Stimulated activated effector memory CD8-positive, alpha-beta T cell treated with anti-CD3 and anti-CD28 coated beads, Interleukin-12 subunit alpha, Interleukin-12 subunit beta, amount 100 ng/mL, for 72 hours (primary cell): ENCODE measurements at places on chromosomes 5 and 9.

DNA sequence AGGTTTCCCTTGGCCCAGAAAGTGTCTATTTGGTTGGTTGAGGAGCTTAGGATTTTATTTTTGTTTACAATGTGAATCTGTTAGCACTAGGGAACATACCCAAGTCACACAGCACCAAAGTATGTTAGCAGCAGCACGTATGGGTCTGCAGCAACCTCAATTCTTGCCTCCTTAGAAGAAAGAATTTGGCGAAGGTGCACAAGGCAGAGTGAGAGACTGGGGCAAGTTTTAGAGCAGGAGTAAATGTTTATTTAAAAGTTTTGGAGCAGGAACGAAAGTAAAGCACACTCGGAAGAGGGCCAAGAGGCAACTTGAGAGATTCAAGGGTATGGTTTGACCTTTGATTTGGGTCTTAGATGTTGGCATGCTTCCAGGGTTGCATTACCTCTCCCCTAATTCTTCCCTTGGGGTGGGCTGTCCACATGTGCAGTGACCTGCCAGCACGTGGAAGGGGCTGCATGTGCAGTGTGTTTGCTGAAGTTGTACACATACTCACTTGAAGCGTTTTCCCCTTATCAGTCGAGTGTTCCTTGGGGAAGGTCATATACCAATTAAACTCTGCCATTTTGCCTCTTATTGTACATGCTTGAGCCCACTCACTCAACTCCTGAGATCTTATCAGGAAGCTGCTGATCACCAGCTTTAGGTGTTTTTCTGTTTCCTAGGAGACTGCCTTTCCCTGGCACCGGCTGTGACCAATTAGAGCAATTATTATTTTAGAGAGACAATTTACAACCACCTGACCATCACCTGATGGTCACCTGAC, 64.9 kb upstream of the SHC3 start:
- DNase-seq: no peak

- no peak for DNase-seq
Observed at GRCh38 chr5:2261004-2261703, 378.4 kb upstream of the IRX4 start.

DNA sequence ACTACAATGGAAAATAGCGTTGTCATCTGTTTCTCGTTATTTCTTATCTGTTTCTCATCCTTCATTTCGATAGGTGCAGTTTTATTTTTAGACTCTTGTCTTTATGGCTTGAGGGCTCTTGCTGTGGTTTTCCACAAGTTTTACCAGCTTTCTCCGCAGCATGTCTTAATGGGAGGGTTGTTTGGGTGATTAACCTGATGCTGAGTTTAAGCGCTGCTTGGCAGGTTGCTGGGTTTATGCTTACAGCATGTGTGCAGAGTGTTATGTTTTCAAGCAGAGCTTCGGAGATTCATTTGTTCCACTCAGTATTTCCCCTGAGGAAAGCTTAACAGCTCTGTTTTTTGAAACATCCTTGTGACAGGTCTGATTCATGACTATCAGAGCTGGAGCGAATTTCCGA, 154.0 kb downstream of the SLC12A2 start:
- no peak for DNase-seq

DNA sequence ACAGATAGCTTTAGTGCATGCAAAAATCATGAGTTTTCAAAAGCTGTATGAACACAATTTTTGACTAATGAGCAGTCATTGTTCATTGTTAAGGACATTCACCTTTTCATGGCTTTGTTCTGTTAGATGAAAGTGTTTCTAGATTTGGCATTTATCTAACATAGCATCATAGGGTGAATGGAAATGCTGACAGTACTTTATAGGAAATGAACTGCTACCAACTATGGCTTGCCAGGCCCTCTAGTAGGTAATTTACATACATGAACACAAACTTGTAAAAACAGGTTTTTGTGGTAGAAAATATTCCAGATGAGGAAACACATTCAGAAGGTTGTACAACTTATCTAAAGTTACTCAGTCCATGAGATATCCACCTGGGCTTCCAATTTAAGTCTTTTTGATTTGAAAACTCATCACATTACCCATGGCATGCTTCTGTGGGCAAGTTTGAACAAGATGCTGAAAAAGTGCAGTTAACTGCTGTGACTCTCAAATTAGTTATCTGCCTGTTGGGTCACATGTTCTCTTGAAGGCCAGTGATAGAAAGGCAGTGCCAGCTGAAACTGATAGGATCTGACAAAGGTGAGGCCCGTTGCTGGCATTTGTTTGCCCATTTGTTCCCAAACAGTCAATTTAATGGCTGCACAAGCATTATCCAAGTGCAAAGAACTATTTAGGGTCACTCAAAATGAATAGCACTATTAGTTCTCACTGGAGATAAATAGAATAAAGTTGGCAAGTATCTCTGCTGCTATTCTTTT, 399.1 kb downstream of the MAN2A1 start:
- no peak for DNase-seq

GRCh38 chr5:180599981-180600553, 8.8 kb upstream of the SCGB3A1 start:
- no peak for DNase-seq

- DNase-seq: no peak
Observed at GRCh38 chr5:112116371-112116770, 302.7 kb downstream of the EPB41L4A start.

- DNase-seq: no peak
Observed at GRCh38 chr5:87329114-87329513, 61.4 kb downstream of the RASA1 start.

GRCh38 chr9:35521708-35522107, 31.8 kb downstream of the RUSC2 start:
- no peak for DNase-seq

DNA sequence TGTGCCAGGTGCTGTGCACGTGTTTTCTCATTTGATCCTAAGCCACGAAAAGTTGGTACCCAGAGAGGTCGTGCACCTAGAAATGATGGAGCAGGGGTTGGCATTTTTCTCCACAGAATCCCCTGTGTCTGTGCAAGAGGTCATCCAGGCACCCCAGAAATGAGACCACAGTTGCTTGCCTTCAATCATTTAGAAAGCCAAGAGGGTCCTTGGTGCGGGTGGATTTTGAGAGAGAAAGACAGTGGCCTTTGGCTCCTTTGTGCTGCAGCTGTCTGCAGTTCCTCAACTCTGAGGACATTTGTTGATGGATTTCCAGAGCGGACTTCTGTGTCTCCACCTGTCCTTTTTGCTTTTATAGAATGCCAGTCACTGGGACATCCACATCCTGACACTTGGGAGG, 33.8 kb upstream of the SPRY4 start:
- DNase-seq: no peak

- no peak for DNase-seq
Observed at GRCh38 chr5:138942861-138943260, 67.7 kb upstream of the LRRTM2 start.

GRCh38 chr9:131854896-131855613, 115.2 kb upstream of the RAPGEF1 start:
- no peak for DNase-seq

DNA sequence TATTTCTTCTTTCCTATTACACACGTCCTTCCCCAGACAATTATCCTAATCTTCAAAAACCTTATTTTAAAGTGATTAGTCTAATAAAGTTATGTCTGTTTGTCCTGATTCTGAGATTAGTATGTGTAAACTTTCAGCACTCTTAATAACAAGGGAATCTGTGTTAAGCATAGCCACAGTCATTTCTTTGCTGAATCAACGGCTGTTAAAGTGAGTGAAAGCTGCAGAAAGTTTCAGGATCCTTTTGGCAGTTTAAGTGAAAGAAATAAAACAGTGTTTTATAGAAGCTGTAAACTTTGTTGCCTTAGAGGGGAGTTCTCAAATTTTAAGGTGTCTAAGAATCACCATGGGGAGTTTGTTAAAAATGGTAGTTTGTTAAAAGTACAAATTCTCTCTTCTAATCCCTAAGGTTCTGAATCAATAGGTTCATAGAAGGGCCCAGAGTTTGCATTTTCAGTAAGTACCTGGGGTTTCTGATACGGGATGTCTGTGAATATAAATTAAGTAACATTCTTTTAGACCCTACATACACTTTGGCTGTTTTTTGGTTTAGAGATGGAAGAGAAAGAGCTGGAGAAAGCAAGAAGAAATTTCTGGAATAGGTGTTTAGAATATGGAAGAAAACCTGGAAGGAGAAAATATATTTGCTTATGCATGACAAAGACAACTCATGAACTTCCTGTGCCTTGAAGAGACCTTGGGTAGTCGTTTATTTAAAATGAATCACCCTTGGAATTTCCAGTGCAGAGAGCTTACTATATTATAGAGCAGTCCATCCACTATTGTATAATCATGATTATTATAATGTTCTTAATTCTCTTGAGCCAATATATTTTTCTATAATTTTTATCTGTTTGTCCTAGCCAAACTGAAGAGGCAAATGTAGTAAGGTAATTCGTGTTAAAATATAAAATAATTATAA, 45.7 kb downstream of the SCAMP1 start:
- DNase-seq: no peak

DNA sequence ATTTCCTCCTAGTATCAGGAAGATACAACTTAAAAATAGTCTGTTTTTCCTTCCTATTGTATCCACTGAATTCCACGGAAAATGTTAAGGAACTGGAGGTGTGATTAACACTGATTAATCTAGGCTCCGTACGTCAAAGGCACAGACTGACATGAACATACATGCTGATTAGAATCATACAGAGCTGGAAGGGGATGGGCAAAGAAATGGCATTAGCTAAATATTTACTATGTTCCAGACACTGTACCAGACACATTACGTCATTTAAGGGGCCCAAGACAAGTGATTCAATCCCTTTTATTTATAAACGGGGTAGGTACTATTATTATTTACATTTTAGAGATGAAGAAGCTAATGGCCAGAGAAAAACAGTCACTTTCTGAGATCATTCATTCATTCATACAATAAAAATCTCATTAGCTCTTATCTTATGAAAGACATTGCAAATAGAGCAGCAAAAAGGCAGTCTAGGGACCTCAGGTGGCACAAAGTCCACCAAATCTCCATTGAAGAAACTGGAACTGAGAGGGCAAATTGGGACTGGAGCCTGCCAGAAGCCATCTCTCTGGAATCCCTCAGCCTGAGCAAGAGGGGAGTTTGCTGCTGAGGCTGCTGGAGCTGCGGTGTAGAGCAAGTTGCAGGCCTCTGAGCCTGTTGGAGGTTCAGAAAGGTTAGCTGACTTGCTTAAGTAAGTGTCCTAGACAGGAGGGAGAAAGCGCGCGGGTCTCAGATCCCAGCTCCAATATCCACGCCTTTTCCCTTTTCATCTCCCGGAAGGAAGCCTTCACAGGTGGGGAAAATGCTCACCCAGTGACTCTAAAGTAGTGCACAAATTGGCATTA, 1.6 kb upstream of the TGFBR1 start:
- DNase-seq: no peak

DNA sequence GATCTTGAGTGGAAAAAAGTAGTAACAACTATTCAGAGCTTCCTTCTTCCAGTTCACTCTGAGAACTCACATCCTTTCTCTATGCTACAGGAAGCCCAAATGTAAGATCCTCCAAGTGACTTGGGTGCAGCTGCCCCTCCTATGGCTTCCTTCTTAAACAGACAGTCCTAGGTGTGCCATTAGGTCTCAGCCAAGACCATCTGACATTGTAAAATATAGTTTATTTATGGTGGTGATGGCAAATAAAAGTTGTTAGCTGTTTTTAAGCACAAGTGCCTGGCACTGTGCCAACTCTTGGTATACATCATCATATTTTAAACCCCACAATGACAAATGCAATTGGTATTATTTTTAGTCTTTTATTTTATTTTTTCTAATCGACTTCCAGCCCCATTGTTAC, 58.1 kb downstream of the TMEM252 start:
- DNase-seq: no peak

DNA sequence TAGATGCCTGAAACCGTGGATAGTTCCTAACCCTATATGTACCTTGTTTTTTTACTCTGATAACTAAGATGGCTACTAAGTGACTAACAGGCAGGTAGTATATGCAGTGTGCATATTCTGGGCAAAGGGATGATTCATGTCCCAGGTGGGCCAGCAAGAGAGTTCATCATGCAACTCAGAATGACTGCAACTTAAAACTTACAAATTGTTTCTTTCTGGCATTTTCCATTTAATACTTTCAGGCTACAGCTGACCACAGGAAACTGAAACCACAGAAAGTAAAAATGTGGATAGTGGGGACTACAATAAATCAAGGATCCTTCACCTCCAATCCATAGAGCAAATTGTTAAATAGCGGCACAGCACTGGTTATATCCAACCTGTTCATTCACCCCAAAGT, 30.7 kb upstream of the VCAN start:
- no peak for DNase-seq

DNA sequence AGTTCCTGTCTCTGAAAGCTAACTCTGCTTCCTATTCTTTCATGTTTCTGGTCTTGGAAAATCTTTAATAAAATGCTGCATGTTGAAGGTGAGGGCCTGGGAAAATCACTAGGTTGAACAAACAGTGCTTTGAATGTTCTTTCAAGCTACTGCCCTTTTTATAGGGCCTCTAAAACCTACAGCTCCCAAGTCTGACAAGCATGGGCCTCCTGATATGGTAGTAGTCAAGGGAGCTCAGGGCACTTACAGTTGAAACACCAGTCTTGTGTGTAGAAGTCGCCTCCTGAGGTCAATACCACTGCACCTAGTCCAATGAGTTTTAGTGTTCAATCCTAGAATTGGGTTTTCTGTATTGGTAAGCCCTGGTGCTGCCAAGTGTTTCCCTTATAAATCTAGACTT, 20.5 kb downstream of the VLDLR start:
- DNase-seq: no peak

- DNase-seq: no peak
Observed at GRCh38 chr5:80369521-80369920, 38.3 kb upstream of the ZFYVE16 start.

GRCh38 chr5:31133488-31133887, 60.0 kb upstream of the CDH6 start:
- no peak for DNase-seq

DNA sequence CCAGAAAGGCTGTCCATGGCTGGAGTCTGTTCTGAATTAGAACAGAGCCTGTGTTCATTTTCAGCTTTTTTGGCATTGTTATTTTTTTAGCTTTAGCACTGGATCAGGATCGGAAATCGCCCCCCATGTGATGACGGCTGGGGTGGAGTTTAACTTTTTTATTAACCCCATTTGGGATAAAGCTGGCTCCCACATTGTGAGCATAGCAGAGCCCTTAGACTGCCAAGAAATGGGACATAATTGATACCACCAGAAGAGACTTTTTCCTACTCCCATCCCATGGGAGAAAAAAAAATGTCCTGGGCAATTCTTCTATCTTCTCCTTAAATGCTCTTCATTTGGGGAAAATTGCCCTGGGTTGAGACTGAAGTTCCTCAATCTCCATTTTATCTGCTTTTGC, 52.4 kb downstream of the SLIT3 start:
- DNase-seq: no peak

GRCh38 chr9:132166599-132166998, 4.7 kb downstream of the NTNG2 start:
- no peak for DNase-seq

- DNase-seq: no peak
Observed at GRCh38 chr9:20701060-20701459, 17.0 kb downstream of the FOCAD start.

DNA sequence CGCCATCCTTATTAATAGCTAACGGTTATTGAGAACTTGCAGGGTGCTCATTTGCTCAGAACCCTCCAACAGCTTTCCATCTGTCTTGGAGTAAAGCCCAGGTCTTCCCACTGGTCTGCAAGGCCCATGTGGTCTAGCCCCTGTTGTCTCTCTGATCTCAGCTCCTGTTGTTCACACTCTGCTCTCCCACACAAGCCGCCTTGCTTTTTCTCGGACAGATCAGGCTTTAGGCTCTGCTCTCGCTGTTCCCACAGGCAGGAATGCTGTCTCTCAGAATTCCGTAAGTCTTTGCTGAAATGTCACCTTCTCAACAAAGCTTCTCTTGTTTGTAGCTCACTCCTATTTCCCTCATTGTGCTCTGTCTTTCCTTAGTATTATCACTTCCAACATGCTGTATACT, 34.3 kb downstream of the GPR107 start:
- no peak for DNase-seq
